Bone marrow (tissue), 2 donors: ENCODE measurements at places on chromosomes 5 and 9.

GRCh38 chr9:127907867-127908659, 8.7 kb upstream of the ST6GALNAC6 start:
- no peak for DNase-seq

- no peak for DNase-seq
Measured at GRCh38 chr9:128724744-128725211, 851 bp upstream of the ZDHHC12 start.

DNA sequence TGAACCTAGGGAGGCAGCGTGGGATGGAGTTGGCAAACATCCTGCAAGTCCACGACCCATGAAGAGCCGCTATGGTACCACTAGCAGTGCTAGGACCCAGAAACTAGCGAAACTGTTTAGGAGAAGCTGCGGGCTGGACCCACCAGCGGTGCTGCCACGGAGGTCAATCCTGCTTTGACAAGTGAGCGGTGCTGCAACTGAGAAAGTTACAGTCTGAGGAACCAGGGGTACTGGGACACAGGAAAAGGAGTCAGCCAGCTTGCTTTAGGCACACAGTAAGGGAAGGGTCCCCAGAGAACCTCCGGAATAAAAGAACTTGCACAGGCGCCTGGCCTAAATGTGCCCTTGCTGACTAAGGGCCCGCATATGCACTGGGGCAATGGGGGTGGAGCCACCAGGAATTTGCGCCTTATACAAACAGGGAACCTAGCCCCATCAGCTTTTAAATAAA, 23.6 kb upstream of the ANXA2R start:
- no peak for DNase-seq

GRCh38 chr5:65299861-65300260, 181.9 kb downstream of the ADAMTS6 start:
- no peak for DNase-seq

GRCh38 chr5:120769312-120769872, 305.3 kb downstream of the PRR16 start:
- DNase-seq = no peak

DNA sequence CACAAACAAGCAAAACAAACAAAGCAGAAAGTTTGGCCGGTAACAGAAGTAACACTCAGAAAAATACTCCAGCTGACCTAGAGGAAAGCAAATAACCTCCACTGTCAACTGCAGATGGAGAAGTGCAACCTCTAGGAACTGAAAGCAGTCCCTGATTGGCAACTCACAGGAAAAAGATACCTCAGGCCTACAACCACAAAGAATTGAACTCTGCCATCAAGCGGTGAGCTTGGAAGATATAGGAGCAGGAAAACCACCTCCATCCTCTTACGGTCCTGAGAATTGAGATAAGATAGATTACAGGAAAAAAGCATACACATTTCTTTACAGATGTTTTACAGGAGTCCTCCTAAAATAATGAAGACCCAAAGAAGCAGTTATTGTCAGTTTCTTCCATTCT, 184.5 kb downstream of the PDZD2 start:
- DNase-seq = no peak

DNA sequence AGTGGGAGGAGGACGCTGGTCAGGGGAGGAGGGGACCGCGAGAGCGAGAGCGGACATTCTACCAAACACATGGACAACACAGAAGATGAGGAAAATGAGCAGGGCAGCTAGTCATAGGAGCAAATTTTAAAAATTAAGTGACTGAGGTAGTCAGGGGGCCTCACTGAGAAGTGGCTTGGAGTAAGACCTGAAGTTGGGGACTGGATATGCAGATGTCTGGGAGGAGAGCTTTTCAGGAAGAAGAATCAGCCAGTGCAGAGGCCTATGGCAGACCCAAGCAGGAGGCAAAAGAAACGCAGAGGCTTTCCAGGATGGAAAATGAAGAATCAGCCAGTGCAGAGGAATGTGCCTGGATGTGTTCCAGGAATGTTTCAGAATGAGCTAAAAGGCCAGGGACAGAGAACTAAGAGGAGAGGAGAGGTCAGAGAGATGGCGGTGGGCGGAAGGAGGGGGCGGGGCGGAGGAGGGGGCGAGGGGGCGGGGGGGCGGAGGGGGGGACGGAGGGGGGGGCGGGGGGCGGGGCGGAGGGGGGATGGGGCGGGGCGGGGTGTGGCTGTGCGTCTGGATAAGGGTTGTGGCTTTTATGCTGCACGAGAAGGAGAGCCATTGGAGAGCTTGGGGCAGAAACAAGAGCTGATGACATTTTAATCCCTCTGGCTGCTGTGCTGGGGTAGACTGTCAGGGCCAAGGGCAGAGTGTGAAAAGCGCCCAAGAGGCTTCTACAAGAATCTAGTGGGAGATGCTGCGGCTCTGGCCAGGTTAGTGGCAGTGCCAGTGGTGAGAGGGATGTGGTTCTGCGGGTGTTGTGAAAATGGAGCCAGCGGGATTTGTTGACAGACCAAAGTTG, 129.6 kb downstream of the KCNIP1 start:
- peak; percentile 22 for DNase-seq

- DNase-seq = no peak
Measured at GRCh38 chr9:88182501-88182900, 44.2 kb upstream of the SPATA31C2 start.

- no peak for DNase-seq
Measured at GRCh38 chr5:180216646-180217171, 7.7 kb upstream of the RASGEF1C start.

DNA sequence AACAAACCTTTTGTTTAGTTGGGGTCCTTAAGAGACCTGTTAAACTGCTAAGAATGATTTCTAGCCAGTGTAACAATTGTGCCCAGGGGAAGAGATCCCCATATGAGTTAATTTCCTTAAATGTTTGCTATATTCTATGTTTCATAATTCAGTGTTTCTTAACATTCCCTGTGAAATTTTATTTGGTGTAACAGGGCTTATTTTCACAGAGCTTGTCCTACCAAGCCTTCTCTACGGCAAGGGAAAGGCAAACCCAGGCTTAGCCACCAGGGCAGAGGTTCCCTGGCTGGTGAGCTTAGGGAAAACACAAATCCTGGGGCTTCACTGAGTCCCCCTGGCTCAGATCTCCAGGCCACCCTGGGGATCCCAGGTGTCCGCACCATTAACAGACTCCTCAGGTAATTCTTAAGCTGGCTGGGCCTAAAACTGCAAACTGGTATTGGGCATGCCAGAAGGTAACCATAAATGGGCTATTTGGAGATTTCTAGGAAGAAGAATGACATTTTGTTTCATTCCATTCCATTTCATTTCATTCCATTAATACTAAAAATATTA, 17.0 kb upstream of the LCP2 start:
- no peak for DNase-seq

- DNase-seq = no peak
Measured at GRCh38 chr5:3194271-3194670, 401.4 kb upstream of the IRX1 start.

- DNase-seq = no peak
Measured at GRCh38 chr5:133408322-133408721, 204.0 kb downstream of the FSTL4 start.

DNA sequence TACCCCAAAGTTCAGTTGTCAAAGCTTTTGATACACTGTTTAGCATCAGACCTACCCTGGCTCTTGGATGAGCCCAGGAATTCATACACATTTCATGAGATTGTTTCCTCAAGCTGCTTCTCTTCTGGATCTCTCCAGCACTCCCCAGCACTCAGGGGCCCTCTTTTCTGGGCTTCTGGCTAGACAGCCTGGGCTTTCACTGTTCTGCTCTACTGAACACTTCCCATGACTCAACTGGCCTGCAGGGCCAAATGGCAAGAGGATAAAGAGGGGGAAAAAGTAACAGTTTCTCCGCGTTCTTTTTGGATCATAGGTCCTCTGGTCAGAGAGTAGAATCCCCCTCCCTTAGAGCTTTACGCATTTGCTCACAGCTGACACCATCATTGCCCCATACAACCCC, 20.9 kb upstream of the LURAP1L start:
- DNase-seq = no peak
